ENCODE measurements at places on chromosomes 7 and 10.

GRCh38 chr7:17557251-17557671 lies 258.8 kb downstream of the AHR start:
- no peak for DNase-seq

- no peak for DNase-seq
These were observed 98.7 kb downstream of the NPSR1 start for GRCh38 chr7:34756691-34757090.

GRCh38 chr10:17033529-17034260 lies 95.9 kb downstream of the CUBN start:
- DNase-seq = no peak

- DNase-seq = no peak
These were observed 822 bp downstream of the ZNF800 start for GRCh38 chr7:127391591-127392181.

GRCh38 chr7:151795168-151795811 lies 81.6 kb downstream of the PRKAG2 start:
- no peak for DNase-seq

Data from amniotic stem cell (primary cell).